ENCODE measurements at places on chromosomes 1 and 21. TPM values are rescaled to one million over a fixed set of nuclear protein-coding genes. Genes with fewer than 3 reads are reported as not detected.

Gene ARHGEF11
- 3.2 TPM for total RNA-seq

- DNase-seq, result no peak
Measured at GRCh38 chr21:26050857-26051256, 119.7 kb downstream of the APP start.

DNA sequence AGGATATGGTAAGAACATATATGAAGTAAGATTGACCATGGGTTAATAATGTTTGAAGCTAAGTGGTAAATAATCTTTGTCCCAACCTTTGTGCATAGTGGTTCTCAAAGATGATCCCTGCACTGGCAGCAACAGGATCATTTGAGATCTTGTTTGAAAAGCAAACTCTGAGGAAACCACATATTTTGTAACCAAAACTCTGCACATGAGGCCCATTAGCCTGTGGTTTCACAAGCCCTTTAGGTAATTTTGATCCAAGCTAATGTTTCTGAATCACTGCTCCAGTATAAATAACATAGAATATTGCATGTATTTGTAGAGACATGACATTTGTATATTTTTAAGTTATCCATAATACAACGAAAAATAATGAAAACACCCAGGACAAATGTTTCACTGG lies 147.9 kb upstream of the RGS18 start:
- no peak for DNase-seq

DNA sequence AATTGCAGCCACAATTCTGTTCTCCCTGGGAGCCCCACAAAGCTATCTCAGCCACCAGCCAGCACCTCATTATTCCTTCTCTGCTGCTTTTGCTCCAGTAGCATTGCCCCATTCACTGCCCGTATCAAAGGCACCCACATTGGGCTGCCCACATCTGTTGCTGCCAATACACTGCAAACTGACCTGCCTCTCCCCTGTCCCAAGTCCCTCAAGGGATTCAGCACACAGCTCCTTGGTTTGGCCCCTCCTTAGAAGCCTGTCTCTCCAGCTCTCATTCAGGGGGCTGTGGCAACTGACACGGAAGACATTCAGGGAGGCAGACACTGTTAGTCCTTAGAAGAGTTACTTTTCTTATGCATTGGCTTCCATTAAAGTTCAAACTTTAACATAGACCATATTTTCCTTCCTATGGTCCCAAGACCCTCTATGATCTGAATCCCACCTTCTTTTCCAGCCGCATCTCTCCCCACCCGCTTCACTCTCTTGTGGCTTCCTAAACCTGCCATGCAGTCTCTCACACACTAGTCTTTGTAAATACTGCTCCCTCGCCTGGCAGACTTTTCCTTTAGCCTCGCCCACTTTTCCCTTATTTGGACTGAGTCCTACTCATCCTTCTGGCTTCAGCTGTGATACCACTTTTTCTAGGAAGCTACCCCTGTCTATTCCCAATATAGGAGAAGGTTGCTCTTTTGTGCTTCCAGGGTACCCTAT lies 19.3 kb upstream of the KLHDC8A start:
- DNase-seq, result no peak

- no peak for DNase-seq
Measured at GRCh38 chr1:86460998-86461397, 7.7 kb upstream of the CLCA1 start.

DNA sequence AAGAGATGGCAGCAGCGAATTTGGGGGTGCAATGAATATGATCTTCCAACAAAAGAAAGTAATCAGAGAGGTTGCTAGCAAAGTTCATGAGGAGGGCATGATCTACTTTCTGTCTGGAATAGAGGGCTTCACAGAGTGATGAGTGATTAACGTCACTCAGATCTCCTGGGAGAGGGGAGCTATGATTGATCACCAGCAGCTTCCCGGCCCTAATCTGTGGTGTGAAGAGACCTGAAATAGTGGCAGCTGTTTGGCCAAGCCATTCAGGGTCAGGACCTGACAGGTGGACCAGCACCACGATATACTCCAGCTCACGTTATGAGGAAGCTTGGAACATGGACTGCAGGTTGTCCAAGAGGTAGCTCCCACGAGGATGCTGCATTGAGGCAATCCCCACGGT lies 19.9 kb upstream of the TMEM183A start:
- no peak for DNase-seq

DNA sequence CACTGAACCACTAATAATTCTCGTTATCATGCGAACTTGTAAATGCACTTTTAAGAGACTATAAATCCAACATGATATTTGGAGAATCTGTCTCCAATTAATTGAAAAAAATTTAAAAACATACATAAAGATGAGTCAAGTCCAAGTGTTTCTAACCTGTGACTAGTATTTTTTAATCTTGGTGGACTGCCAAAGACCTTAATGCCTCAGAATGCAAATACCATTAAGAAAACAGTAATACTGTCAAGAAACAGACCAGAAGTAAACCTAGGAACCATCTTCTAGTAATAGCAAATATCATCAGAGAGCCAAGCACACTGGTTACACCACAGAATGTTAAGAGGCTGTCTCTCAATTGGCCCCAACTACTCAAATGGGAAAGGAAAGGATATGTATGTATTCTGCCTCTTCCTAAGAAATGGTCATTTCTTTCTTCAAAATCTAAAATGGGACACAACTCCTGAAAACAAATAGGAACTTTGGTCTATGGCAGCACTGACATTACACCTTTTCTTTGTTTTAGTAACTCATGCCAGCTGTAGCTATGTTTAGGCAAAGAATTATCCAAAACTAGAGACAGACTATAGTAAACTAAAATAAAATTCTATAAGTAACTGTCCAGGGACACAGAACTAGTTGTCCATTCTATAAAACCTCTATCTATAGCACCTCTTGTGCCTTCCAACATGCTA lies 15.8 kb downstream of the SCYL3 start:
- DNase-seq, result no peak

Gene MSH4
- total RNA-seq, result 0.54 TPM

- DNase-seq, result no peak
Measured at GRCh38 chr1:181390410-181391077, 92.8 kb upstream of the CACNA1E start.

DNA sequence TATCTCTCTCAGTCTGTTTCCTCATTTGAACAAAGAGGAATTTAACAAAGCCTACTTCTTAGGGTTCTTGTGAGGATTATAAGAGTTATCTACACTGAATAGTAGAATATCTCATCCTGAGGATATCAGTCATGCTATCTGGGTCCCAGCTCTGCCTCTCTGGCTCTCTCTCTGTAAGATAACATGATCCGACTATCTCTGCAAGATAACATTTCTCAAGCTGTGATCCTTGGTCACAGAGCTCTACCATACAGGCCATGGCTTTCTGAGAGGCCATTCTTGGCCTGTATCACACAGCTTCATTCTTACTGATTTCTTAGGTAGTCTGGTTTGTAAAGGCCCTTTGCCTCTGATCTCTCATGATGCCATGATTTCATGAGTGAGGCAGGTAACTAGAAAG lies 71.0 kb upstream of the TRABD2B start:
- DNase-seq, result no peak

DNA sequence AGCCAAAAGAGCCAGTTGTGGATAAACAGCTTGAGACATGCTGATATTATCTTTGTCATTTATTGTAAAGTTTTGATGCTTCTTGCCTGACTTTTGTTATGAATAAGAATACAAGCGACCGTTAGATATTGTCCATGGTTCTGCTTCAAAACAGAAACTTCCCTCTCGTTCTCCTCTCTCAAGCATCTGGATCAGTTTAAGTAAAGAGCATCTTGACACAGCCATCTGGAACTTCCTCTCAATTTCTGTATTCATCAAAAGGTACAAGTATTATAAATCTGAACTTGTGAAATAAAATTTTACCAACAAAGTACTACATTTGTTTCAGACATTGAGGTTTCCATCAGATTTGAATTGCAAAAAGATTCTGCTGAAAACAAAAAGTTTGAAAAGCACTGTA lies 36.4 kb upstream of the CLDN14 start:
- DNase-seq, result no peak

Gene DPT
- not detected for total RNA-seq

DNA sequence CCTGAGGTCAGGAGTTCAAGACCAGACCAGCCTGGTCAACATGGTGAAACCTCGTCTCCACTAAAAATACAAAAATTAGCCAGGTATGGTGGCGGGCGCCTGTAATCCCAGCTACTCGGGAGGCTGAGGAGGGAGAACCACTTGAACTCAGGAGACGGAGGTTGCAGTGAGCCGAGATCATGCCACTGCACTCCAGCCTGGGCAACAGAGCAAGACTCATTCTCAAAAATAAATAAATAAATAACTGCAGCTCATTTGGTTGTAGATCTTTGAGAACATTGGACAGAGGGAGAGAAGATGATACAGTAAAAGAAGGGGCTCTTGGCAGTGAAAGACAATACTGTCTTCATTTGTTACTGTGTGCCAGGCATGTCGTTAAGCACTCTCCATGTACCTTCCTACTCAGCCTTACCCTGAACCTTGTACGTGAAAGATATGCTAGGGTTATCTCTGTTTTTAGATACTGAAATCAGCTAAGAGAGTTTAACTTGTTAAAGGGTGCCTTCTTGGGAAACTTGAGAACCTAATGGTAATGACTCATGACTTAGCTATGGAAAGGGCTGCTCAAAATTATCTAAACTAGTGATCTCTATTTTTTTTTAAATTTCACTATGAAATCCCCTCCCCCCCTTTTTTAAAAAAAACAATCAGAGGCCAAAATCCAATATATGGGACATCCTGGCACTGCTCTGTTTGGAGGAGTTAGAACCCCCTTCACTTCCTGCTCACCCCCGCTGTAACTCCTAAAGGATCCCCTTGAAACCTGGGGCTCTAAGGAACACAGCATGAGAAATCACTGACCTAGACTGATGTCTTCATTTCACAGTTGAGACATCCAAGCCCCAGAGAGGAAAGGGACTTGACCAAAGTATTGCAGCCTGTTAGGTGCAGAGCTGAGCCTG lies 6.8 kb upstream of the KPNA6 start:
- DNase-seq, result no peak

Gene KRTAP10-2
- total RNA-seq, result not detected

DNA sequence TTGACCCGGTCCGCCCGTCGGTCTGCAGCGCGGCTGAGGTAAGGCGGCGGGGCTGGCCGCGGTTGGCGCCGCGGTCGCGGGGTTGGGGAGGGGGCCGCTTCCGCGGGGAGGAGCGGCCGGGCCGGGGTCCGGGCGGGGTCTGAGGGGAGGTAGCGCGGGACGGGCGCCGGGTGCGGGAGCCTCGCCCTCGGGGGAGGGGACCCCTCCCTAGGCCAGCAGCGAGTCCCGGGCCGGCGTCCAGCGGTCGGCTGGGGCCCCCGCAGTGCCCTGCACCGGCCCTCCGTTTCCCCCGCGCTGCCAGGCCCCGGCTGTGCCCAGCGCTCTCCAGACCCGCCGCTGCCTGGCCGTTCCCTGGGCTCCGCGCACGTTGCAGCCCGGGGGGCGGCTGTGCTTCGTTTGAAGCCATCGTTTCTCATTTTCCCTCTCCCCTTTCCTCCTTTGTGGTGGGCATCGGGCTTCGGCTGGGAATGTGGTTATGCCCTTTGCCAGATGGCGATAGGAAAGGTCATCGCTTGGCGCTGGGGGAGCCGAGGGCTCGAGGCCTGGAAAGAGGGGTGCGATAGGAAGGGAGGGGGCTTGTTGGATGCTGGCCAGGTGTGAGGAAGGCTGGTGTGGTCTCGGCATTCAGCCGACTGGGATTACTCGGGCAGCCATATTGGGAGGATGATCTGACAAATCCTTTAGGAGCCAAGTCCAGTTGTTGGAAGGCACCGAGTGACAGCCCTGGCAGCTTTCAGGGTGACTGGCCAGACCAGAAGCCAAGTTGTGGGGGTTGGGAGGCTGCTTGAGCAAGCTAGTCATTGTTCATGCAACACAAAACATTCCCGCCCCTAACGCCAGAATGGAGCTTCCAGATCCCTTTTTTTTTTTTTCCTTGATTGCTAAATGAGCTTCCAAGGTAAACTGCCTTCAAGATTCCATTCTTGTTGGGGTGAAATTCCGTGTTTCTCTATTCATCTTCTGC lies 753 bp downstream of the KIF1B start:
- DNase-seq, result no peak

DNA sequence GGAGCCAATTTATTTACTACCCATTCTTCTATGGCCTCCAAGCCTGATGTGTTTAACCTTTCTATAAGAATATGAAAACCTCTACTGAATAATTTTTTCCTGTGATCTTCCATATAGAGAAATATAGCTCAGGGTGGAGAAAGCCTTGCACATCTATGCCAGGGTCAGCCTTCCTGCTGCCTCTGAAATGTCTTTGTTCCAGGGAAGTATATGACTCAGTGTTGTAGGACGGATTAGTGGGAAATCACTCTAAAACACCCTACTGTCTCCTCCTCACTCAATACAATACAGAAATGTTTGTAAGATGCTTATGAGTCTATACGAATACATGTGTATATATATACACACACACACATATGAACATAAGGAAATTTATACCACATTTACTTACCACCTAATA lies 1044.9 kb downstream of the BRINP3 start:
- DNase-seq, result no peak

Gene DIO1
- total RNA-seq, result not detected

Gene UCK2
- total RNA-seq, result 112 TPM

DNA sequence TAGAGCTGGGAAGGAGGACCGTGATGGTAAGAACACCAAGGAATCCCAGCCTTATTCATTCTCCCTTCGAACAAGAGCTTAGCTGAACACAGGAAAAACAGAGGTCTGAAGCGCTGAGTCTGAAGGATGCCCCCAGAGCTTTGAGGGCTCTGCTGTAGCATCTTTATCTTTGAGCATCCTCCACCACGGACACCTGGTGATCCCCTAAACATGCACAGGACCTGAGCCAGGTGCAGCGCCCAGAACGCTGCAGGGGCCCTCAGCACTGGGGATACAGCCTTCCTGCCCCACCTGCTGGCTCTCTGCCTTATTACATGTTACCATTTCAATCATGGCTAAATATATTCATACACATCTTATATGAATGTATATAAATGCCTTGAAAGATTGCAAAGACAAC lies 7.7 kb upstream of the GPATCH4 start:
- peak; percentile 24 for DNase-seq

- no peak for DNase-seq
Measured at GRCh38 chr1:182527680-182528079, 61.4 kb downstream of the RNASEL start.

- no peak for DNase-seq
Measured at GRCh38 chr1:26827106-26827604, 667 bp downstream of the ZDHHC18 start.

DNA sequence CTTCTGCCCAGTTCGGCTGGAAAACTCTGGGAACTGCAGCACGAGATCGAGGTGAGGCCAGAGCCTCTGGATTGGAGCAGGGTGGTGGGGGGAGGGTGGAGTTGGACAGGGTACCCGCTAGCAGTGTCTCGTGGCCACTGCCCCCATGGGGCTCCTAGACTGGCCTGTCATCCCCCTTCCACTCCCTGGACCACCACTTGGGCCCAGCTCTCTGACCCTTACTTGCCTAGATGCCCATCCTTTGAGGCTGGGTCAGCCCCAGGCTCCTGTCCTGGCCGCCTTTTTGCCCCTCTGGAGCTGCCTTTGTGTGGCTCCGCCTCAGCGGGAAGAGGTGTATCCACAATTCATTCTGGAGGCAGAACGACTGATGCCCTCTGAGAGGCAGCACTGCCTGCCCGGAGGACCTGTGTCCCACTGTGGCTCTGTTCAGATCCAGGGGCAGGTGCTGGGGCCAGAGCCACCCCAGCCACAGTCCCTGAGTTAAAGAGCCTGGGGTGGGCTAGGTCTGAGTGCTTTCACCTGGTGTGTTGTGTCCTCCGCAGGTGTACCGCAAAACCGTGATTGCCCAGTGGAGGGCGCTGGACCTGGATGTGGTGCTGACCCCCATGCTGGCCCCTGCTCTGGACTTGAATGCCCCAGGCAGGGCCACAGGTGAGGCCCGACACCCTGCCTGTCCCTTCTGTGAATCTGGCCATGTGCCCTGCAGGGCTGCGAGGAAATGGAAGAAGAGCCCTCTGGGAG lies 17.7 kb downstream of the FAAH start:
- no peak for DNase-seq

Gene PGLYRP3
- total RNA-seq, result not detected

GRCh38 chr21:31900121-31900895 lies 27.5 kb downstream of the HUNK start:
- no peak for DNase-seq

All from activated T-helper 1 cell treated with anti-CD3 and anti-CD28 coated beads, Interleukin-12 subunit alpha, Interleukin-12 subunit beta, Interleukin-2, Interleukin-4 antibody, amounts not matched to agents 30 ng/mL and 10 ng/mL and 1 ng/mL, durations not matched to agents 14 hours and 24 hours and 36 hours (primary cell).